ENCODE measurements at places on chromosomes 1 and 21. TPM values are rescaled to one million over a fixed set of nuclear protein-coding genes. Genes with fewer than 3 reads are reported as not detected.

DNA sequence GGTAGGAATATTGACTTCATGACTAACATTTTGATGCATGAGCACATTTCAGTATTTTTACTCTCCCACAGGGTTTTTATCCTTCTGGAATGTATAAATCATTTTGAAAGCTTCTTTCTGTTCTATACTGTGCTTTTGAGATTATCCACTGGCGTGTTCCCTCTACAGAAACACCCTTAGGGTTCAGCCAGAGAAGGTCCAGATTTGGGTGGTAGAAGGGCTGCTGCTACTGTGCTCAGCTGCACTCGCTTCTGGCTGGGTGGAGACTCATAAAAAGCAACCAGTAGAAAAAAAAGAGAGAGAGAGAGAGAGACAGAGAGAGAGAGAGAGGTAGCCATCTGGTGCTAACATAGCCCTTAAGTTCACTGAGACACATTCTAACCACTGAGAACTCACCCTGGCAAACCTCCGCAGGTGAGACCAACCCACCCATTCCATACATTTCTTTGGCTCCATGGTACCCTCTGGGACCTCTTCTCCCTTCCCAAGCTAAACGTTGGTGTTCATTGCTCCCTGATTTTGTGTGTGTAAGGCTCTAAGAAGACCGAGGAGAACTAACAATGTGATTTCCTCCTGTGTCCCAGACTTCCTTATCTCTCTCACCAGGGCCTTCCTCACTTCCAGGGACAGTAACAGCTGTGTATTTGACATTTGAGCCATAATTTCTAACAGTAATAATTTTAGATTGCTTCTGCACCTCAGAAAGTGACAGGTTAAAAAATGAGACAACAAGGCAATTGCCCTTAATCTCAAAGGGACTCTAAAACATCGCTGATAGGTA, 7.2 kb downstream of the APCS start:
- no peak for DNase-seq

GRCh38 chr1:31354283-31354682, 18.6 kb downstream of the FABP3 start:
- no peak for DNase-seq

GRCh38 chr21:17195351-17195750, 317.5 kb upstream of the CXADR start:
- no peak for DNase-seq

DNA sequence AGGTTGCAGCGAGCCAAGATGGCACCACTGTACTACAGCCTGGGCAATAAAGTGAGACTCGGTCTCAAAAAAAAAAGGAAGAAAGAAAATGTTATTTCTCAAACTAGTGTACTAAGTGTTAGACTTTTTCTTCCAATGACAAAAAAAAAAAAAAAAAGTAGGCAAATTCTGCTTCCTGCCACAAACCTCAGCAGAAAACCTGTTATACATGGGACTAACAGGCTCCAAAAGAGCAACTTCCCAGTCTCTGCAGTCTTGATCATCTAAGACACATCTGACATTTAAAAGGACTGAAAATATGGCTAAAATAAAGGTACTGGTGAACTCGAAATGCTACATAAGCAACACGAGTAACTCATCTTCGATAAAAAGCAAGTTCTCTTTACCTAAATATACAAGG, 59.6 kb downstream of the HSF2BP start:
- no peak for DNase-seq

DNA sequence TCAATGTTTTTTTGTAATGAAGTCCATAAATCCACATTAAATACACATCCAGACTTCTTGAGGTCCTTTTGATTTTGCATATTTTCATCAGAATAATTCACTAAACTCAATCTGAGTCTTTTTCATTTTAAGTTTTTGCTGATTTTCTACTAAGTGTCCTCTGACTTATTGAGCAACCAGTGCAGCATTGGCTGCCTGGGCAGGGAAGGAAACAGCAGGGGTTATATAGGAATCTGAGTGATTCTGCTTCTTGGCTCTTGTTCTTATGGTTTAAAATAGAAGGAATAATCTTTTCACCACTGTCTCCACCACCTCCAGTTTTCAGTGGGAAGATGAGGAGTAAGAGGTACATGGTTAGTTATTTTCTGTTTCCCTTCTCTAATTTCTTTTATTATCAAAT, 88.4 kb downstream of the ST6GALNAC5 start:
- DNase-seq, result no peak

- DNase-seq, result no peak
Observed at GRCh38 chr1:221712776-221713431, 29.0 kb downstream of the DUSP10 start.

GRCh38 chr1:116092752-116093489, 18.3 kb upstream of the MAB21L3 start:
- DNase-seq, result no peak

DNA sequence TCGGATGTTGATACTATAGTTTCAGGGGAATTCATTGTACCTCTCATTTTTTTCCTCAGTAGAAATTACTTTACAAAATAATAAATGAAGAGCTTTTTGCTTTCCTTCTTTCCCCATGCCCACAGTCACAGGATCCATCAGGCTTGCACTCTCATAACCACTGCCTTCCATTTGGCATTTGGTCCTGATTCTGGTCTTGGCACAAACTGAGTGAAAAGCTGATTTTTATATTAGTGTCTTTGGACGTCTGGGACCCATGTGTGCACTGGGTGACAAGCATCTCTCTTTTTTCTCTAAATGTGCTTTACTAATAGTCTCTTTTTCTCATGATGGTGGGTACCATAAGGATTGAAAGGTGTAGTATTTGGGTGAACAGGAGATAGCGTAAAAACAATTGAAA, 2.8 kb downstream of the ELAVL4 start:
- DNase-seq, result no peak

DNA sequence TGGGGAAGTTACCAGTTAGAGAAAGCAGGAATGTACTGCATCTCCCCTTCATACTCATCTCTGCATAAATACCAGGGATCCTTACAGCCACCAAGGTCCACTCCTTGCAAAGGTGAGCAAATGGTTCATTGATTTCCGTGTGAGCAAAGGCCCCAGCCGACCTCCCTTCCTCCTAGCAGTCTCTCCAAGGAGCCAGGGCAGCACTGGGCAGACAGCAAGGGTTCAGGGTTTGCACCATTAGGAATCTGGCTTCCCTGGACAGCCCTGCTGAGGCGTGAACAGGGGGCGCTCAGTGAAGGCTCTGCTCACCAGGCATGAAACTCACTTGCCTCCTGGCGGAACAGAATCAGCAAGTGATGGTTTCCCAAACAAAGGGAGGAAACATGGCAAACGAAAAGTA, 65.7 kb downstream of the MRPL37 start:
- no peak for DNase-seq

- no peak for DNase-seq
Observed at GRCh38 chr1:157624471-157624870, 26.6 kb upstream of the FCRL4 start.

GRCh38 chr1:116817582-116818064, 63.4 kb downstream of the CD2 start:
- DNase-seq, result peak; percentile 80

DNA sequence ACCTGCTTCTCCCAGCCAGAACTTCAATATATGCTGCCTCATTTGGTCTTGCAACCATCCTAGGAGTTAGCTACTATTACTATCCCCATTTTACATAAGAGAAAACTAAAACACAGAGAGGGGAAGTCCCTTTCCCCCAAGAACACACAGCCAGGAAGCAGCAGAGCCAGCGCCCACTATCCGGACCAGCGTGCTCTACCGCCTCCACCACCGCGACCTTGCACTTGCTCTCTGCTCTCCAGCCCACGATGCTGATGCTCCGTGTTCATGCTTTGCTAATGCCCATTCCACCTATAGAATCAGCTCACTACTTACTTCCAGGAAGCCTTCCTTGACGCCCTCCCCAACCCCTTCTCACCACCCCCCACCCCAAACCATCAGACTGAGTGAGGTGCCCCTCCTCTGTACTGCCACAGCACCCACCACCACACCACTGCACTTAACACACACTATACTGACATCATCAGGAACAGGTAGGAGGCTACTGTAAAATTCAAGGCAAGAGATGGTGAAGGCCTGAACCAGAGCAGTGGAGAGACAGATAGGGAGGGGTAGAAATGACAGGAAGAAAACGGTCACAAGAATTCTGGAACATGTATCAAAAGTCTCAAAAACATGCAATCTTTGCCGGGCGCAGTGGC, 9.4 kb downstream of the TMEM53 start:
- DNase-seq, result no peak

- peak; percentile 9 for DNase-seq
Observed at GRCh38 chr1:160486453-160486852, 36.6 kb downstream of the SLAMF6 start.

- no peak for DNase-seq
Observed at GRCh38 chr1:220441211-220441610, 86.7 kb upstream of the MARK1 start.

DNA sequence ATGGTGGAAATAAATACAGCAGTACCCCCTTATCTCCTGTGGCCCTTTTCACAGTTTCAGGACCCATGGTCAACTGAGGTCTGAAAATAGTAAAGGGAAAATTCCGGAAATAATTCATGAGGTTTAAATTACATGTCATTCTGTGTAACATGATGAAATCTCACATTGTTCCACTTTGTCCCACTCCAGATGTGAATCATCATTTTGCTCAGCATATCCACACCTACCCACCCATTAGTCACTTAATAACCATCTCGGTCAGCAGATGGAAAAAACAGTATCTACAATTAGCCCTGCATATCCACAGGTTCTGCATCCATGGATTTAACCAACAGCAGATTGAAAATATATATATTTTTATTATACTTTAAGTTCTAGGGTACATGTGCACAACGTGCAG, 86.9 kb upstream of the GORAB start:
- no peak for DNase-seq

- no peak for DNase-seq
Observed at GRCh38 chr1:31064111-31064717, 1.3 kb downstream of the PUM1 start.

DNA sequence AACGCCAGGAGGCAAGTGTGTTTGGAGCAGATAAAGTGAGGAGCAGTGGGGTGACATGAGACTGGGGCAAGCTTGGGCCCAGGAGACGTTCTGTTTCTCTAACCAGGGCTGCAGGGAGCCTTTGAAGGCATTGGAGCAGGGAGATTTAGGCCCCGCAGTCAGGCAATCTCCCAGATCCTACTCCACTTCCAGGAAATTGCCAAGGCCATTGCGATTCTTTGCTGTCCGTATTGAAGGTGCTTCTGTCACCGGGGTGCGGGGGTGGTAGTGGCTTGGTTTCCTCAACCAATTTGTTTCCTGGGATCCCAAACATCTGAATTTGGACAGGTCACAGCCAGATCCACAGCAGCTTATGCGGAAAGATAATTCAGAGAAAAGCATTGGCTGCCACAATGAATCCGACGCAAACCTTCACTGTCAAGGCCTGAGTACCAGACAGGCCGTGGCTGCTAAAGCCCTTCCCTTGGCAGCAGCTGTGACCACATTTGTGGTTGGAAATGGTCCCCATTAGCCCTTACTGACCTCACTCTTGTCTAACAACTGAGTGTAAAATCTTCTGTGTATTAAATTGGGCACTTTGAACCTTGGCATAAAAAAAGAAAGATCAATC, 385.6 kb downstream of the PTPRU start:
- DNase-seq, result no peak

DNA sequence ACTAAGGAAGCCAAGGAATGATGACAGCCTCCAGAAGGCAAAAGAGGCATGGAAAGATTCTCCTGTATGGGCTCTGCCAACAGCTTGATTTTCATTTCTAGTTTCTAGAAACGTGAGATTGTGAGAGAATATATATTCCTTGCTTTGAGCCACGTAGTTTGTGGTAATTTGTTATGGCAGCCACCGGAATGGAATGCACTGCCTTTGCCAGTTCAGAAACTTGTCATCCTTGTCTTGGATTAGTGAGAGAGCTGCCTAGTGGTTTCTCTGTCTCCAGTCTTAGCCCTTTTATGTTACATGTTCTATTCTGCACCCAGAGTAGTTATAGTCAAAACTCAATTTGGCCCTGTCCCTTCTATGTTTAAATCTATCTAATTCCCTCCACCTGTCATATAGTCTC, 216.0 kb upstream of the PTGFR start:
- no peak for DNase-seq

- DNase-seq, result peak; percentile 81
Observed at GRCh38 chr1:22176258-22176657, 33.4 kb upstream of the WNT4 start.

DNA sequence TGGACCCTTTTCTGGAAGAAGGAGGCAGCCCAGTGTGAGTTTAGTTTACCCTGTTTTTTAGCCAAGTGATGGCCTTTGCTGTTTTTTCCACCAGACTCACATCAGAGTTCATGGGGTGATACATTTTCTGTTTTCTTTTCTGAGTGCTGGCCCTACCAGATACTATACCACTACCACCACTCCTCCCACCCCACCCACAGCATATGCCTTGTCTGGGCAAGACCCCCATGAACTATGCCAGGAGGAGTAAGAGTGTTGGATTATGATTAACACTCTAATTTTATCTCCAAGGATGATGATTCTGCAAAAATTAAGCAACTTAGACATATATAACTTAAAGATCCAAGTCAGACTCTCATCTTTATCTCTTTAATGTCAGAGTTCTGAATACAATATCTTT, 26.1 kb downstream of the FABP3 start:
- no peak for DNase-seq

TTLL7 gene
- 3.1 TPM for total RNA-seq

KIF2C gene
- total RNA-seq, result 164 TPM

RGS1 gene
- 0.07 TPM for total RNA-seq

MNDA gene
- total RNA-seq, result not detected

WNT4 gene
- 0.33 TPM for total RNA-seq

STUM gene
- 0.14 TPM for total RNA-seq

LCA5L gene
- total RNA-seq, result 0.17 TPM

BECN2 gene
- not detected for total RNA-seq

S100A7 gene
- total RNA-seq, result not detected

DNAI4 gene
- 1.6 TPM for total RNA-seq

CD1C gene
- total RNA-seq, result not detected

KCNJ15 gene
- total RNA-seq, result not detected

KRTAP11-1 gene
- not detected for total RNA-seq

LRRC53 gene
- not detected for total RNA-seq

PGBD5 gene
- 34.7 TPM for total RNA-seq

KRTAP10-1 gene
- total RNA-seq, result not detected

PSEN2 gene
- total RNA-seq, result 24.7 TPM

IFNLR1 gene
- 4.8 TPM for total RNA-seq

SLC9C2 gene
- not detected for total RNA-seq

NUDC gene
- total RNA-seq, result 76.4 TPM

PLA2G4A gene
- 1.1 TPM for total RNA-seq

MCOLN3 gene
- total RNA-seq, result 1.5 TPM

MIB2 gene
- 89.0 TPM for total RNA-seq

RXFP4 gene
- total RNA-seq, result not detected

ADAMTS1 gene
- 21.1 TPM for total RNA-seq

SLC16A4 gene
- total RNA-seq, result 0.41 TPM

Data from H7 (cell line).